ENCODE measurements at places on chromosomes 4 and X. TPM values are rescaled to one million over a fixed set of nuclear protein-coding genes. Genes with fewer than 3 reads are reported as not detected.

DNA sequence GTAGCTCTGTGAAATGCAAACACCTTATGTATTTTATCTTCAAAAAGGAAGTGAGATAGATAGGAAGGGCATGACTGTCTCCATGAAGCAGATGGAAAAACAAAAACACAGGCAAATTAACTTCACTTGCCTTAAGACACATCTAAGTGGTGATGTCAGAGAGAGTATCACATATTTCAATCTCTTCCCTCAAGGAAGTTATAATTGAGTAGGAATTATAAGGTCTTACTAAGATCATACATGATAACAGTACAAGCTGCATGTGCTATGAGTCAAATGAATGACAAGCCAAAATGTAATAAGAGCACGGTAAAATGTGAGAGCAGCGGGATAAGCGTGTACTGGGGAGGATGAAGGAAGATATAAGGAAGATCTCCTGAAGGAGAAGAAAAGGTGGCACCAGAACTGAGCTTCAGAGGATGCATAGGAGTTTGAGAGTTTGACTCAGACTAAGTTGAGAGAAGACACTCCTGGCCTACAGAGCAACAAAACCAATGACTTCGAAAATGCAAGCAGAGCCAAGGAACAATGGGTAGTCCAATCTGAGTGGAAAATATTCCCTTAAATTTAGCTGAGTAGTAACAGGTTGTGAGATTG is 43.3 kb upstream of the GALNT7 start:
- DNase-seq, result no peak

DNA sequence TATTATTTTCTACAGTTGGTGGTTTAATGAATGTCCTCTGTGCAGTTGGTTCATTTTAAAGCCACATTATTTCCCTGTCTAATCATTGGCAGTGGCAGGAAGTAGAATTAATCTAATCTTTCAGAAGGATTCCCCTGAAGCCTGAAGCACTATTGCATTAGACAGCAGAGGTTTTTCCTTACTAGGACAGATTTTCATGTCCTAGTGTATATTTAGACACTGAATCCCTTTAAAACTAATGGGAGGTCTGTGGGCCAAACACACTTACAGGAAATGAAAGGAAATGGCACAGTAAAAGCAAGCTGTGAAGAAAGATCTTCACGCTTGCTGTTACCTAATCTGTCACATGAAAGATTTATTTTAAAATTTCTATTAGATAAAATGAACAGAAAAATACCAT is 165.2 kb downstream of the SLC39A8 start:
- DNase-seq, result no peak

- no peak for DNase-seq
These were observed 522.2 kb upstream of the NR3C2 start for GRCh38 chr4:148964456-148964855.

- no peak for DNase-seq
These were observed 390.1 kb downstream of the ADAM29 start for GRCh38 chr4:175308236-175308635.

- no peak for DNase-seq
These were observed 5.9 kb downstream of the CRMP1 start for GRCh38 chr4:5887011-5887360.

- DNase-seq, result no peak
These were observed 20.2 kb upstream of the SETD7 start for GRCh38 chr4:139576219-139576618.

DNA sequence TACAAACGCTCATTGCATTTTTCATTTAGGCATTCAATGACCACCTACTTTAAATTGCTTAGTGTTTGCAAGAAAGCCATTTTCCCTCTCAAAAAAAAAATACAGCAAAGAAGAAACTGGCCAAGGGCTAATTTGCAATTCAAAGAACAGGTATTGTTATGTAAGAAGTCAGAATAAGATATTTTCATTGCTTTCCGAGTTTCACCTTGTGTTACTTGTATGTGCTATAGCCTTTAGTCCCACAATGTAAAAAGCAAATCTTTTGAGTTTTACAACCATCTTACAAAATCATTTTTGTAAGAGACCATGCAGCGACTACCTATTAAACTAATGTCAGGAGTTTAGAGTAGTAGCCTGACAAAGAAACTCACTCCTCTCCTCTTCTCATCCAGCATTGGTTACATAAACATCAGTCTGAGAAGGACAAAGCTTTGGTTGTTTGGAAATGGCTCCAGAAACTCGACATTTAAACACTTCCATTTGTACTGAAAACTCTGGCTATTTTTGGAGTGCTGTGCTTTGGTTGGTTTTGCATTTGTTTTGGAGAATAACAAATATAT is 15.3 kb downstream of the TENM3 start:
- DNase-seq, result no peak

- DNase-seq, result no peak
These were observed 43.3 kb downstream of the SMC1A start for GRCh38 chrX:53379008-53379710.

- DNase-seq, result no peak
These were observed 303.7 kb downstream of the CAMK2D start for GRCh38 chr4:113457886-113458285.

GRCh38 chrX:104420907-104421306 is 145.1 kb upstream of the IL1RAPL2 start:
- no peak for DNase-seq

DNA sequence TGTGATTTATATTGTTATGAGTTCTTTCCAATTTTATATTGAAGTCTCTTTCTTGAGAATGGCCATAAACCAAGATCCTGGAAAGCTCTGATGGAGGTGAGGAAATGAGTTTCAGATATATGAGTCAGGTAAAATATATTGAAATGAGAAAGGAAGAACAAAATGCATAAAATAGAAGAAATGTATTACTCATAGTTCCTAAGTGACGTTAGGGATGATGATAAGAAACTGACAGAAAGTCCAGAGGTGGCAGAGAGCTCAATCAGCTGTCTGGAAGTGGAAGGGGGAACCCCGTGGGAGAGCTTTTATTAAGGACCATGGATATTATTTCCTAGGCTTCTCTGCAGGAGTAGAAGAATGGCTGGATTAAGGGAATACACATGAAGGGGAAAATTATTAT is 24.6 kb downstream of the UGT2B7 start:
- DNase-seq, result no peak

DNA sequence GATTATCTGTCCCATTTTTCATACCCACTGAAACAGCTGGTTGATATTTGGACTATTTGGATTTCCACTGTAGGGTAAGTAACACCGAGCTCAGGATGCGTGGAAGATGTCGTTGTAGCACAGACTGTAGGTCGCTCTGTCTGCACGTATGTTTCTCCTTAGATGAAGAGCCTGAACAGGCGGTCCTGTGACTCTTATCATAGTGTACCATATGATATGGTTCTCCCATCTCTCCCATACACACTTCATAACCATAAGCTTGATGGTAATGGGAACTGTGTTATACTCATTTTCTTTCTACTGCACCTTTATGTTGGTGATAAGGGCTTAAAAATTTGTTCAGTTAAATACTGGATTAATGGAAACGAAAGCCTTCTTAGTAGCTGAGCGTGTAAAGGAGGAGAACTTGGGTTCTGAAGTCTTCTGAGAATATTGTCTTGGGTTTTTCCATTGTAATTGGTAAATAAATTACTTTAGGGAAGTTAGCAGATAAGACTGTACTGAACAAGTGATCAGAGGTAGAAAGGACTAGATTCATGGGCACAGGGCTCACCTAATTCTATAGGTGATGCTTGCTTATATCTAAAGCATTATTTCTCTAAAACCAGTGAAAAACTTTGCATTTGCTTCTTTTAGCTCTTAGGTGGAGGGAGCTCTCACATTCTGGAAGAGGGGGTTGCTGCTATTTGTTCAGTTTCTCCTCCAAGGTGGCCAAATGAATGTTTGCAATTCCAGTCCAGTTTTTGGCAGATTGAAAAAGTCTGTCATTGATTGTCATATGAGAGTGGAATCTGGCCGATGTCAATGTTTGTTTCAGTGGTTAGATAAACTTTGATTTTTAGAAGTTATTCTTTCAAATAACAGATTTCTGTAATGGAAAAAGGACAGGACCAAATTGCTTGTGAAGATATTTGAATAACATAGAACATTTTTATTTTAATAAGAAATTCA is 15.8 kb downstream of the SMAD1 start:
- no peak for DNase-seq

TRIM61 gene
- total RNA-seq, result not detected

HTN1 gene
- not detected for total RNA-seq

LNX1 gene
- 17.1 TPM for total RNA-seq

USP27X gene
- total RNA-seq, result 0.99 TPM

STK26 gene
- total RNA-seq, result 5.3 TPM

FAM9B gene
- not detected for total RNA-seq

CENPVL1 gene
- not detected for total RNA-seq

AMER1 gene
- total RNA-seq, result 7.6 TPM

MEPE gene
- not detected for total RNA-seq

All from body of pancreas (tissue), 4 donors.